ENCODE measurements at places on chromosomes 2 and 18.

- no peak for DNase-seq
These were observed 1616.8 kb upstream of the ACVR2A start for GRCh38 chr2:146228020-146228393.

DNA sequence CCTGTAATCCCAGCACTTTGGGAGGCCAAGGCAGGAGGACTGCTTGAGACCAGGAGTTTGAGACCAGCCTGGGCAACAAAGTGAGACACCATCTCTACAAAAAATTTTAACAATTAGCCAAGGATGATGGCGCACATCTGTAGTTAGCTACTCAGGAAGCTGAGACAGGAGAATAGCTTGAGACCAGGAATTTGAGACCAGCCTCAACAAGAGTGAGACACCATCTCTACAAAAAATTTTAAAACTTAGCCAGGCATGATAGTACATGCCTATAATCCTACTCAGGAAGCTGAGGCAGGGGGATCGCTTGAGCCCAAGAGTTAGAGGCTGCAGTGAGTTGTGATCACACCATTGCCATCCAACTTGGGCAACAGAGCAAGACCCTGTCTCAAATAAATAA lies 7.0 kb downstream of the MEMO1 start:
- no peak for DNase-seq

DNA sequence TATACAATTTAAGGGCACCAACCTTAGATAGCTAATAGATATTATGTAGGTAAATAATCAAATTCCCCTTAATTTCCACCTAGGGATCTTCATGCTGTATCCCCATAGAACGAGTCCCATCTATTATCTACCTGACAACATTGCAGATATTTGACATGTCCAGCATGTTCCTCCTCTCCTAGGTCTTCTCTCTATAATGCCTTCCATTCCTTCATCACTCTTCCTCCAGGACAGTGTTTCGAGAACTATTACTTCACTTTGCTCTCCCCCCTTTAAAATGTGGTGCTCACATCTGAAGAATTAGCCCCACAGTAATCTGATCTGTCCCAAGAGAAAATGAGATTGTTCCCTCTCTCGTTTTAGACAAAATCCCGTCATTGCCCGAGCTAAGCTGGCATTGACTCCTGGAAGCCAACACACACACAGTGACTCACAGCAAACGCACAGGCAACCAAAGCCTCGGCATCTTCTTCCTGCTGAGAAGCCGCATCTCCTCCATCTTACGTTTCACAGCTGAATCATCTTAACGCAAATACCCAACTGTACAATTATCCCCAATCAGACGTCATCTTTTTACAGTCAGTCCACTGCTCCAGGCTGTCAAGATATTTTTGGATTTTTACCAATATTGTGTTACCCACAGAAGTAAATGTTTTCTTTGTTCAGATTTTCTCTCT lies 162.9 kb upstream of the AGAP1 start:
- no peak for DNase-seq

DNA sequence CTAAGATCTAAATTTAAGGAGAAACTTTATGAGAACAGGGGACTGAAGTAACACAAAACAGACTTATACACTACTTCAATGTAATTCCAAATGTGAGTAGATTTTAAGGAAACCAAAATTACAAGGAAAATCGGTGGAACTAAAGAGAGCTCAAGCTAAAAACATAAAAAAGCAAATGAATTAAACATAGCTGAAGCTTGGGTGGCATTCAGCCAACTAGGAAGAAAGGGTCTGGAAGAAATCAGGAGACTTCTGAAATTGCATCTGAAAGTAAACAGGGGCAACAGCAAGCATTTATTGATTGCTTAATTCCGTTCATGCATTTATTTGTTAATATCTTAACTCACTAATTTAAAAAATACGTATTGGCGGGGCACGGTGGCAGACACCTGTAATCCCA lies 727.3 kb upstream of the PKDCC start:
- no peak for DNase-seq

- DNase-seq: no peak
These were observed 35.6 kb upstream of the B3GNT7 start for GRCh38 chr2:231359948-231360347.

- no peak for DNase-seq
These were observed 402.8 kb upstream of the DSEL start for GRCh38 chr18:67919316-67919715.

GRCh38 chr2:43460611-43461365 lies 135.1 kb downstream of the THADA start:
- DNase-seq: no peak

- no peak for DNase-seq
These were observed 5.7 kb upstream of the KLHL30 start for GRCh38 chr2:238132463-238133450.

DNA sequence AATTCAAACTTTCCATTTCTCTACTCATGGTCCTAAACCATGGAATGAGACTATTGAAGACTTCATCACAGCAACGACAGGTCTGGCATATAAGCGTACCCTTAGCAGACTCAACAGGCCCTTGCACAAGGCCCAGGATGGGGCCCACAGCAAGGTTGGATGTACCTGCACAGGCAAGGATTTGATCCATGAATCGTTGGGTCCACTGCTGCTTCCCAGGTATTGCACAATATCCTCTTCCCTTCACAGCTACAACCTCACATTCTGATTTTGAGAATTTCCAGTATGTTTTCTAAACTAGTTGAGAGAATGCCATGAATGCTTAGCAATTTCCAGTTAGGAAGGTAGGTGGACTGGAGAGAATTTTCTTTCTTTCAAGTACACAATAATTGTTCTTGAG lies 515.8 kb downstream of the SUCLG1 start:
- DNase-seq: no peak

GRCh38 chr2:28950941-28951630 lies 30.0 kb upstream of the TOGARAM2 start:
- no peak for DNase-seq

DNA sequence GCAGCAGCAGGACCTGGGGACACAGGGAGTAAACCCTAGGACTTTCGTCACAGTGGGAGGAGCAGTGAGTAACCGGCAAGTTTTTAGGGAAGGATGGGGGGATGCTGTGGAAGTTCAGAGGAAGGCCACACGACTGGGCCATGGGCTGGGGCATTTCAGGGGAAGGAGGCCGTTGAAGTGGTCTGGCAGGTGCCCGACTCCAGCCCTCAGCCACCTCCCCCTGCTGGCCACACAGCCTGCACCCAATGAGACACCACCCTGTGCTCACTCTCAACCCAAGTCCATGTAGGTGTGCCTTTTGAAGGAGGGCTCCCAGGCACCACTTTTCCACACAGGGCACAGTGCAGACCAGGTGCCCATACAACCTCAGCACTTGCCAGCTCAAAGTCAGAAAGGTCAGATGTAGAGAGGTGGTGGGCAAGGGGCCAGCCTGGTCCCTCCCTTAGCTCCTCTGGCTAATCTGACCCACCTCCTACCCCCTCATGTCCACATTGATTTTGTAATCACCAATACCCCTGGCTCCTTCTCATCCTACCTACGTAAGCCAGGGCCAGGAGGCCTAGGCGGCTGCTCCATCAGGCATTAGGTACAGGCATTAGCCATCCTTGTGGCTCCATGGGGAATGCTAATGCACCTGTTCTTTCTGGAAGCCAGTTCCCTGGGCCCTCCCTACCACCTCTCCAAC lies 211.2 kb downstream of the SMAD2 start:
- no peak for DNase-seq

DNA sequence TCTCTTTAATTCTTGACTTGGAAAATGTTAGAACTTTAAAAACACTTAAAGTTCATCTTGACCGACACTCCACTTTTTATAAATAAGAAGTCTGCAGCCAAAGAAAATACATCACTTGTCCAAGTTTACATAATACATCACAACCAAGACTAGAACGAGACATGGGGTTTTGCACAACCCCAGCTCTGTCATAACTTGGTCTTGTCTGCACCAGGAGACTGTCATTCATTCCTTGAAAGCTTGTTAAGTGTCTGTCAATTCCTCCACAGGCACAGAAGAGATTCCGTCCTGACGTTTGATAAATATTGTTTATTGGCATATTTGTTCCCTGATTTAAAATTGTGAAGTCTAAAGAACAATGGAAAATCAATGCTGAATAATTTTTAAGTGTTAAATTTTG lies 139.5 kb upstream of the SETBP1 start:
- DNase-seq: no peak

GRCh38 chr2:188119112-188119838 lies 172.4 kb upstream of the GULP1 start:
- DNase-seq: no peak

All from activated T-helper 1 cell treated with anti-CD3 and anti-CD28 coated beads, Interleukin-2, amount 50 U/mL, for 16 hours (primary cell).